ENCODE measurements at places on chromosomes 6 and 20.

DNA sequence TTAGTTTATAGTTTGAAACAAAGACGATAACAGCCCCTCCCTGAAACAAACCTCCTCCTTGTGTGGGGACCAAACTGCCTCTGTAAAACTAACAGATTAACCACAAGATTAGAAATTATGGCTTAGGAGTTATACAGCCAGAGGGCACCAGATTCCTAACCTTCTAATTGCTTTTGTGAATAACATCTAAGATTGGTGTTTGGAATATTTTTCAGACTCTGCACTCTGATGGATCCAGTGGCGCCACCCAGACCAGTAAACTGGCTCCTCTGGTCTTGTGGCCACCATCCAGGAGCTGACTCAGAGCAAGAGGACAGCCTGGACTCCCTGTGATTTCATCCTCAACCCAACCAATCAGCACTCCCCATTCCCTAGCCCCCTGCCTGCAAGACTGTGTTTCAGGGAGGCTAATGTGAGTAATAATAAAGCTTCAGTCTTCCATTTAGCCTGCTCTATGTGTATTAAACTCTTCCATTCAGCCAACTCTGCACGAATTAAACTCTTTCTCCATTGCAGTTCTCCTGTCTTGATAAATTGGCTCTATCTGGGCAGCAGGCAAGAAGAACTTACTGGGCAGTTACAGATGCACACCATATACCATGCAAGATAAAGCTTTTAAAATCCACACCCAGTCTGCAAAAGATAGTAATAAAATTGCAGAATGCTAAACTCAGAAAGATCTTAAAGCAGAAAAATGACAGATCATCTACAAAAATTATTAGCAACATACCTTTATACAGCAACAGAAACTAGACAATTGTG is 58.5 kb upstream of the SLC22A16 start:
- DNase-seq: no peak

DNA sequence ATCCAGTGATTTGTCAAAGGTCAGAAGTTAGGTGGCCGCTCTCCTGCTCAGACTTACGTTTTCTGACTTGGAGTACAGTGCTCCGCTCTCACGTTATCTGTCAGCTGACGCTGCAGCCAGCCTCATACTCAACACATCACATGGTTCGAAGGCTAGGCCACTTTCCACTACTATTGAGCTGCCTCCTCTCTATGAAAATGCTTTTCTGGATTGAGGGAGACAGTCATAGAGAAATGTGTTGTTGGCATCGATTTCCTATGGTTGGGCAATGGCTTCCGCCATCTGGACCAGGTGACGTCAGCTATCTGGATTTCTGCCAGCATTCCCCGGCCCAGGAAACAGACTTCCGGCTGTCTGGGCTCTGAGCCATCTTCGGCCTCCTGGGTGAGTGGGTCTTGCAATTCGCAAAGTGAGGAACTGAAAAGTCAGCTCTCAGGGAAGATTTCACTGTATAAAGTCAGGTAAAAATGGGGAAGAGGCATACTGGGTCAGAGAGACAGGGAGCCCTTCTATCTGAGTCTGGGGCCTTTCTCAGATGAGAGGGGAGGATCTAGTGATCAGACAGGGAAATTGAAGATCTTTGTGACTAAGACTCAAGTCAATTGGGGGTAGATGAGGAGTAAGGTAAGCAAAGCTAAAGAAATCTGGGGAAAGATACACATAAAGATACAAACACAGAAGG is 37.5 kb upstream of the IER3 start:
- no peak for DNase-seq

DNA sequence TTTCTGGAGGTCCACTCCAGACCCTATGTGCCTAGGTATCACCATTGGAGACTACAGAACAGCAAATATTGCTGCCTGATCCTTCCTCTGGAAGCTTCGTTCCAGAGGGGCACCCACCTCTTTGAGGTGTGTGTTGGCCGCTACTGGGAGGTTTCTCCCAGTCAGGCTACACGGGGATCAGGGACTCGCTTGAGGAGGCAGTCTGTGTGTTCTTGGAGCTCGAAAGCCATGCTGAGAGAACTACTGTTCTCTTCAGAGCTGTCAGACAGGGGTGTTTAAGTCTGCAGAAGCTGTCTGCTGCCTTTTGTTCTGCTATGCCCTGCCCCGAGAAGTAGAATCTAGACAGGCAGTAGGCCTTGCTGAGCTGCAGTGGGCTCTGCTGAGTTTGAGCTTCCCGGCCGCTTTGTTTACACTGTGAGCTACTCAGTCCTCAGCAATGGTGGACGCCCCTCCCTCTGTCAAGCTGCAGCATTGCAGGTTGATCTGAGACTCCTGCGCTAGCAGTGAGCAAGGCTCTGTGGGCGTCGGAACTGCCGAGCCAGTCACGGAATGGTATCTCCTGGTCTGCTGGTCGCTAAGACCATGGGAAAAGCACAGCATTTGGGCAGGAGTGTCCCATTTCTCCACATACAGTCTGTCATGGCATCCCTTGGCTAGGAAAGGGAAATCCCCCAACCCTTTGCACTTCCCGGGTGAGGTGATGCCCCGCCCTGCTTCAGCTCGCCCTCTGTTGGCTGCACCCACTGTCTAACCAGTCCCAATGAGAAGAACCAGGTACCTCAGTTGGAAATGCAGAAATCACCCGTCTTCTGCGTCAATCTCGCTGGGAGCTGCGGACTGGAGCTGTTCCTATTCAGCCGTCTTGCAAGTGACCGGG is 32.5 kb upstream of the ASCC3 start:
- no peak for DNase-seq

GRCh38 chr20:13694420-13695150 is 55.9 kb upstream of the TASP1 start:
- no peak for DNase-seq

DNA sequence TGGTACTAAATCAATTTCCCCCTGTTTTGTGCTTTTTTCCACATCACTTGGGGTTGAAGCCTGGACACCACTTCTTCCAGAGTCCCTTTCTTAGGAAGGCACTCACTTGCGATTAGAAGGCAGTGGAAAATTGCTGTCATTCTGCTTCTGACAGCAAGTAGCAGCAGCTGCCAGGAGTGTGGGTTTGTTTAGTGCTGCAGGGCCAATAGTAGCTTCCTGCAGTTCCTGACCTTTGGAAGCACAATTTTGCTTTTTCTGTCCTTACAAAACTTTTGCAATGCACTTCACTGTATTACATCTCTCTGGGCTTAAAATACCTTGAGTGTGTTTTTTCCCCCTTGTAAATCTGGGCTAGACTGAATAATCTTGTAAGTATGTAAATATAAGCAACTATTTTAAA is 12.5 kb upstream of the HLA-DRA start:
- DNase-seq: no peak

Data from CD4-positive, CD25-positive, alpha-beta regulatory T cell (primary cell).